ENCODE measurements at places on chromosomes 12 and 14. TPM values are rescaled to one million over a fixed set of nuclear protein-coding genes. Genes with fewer than 3 reads are reported as not detected.

Gene ACOT2
- total RNA-seq, result 19.3 TPM

Gene MYL2
- total RNA-seq, result not detected

Gene VSIG10
- 13.3 TPM for total RNA-seq

Gene P2RX7
- total RNA-seq, result 2.3 TPM

Gene EPYC
- not detected for total RNA-seq

Gene POU6F1
- total RNA-seq, result 12.4 TPM

Gene ACOT6
- total RNA-seq, result not detected

Gene RESF1
- 60.7 TPM for total RNA-seq

Gene HNRNPA1
- total RNA-seq, result 451 TPM

Gene NRL
- total RNA-seq, result 1.5 TPM

Gene SMCO2
- not detected for total RNA-seq

Gene BDKRB2
- 0.45 TPM for total RNA-seq

Gene OTOGL
- total RNA-seq, result 1.4 TPM

Gene PLD4
- total RNA-seq, result 3.9 TPM

Gene HOXC4
- total RNA-seq, result not detected

Gene ABCB9
- total RNA-seq, result 19.1 TPM

Gene PLA2G1B
- 0.64 TPM for total RNA-seq

Gene HOTAIR
- total RNA-seq, result not detected

Gene TULP3
- total RNA-seq, result 14.6 TPM

Gene PTGR2
- total RNA-seq, result 8.8 TPM

Gene POTEM
- not detected for total RNA-seq

Gene ZDHHC22
- total RNA-seq, result 9.8 TPM

Gene AHNAK2
- 10.6 TPM for total RNA-seq

Gene CLEC6A
- total RNA-seq, result not detected

Gene DIO3
- total RNA-seq, result 6.1 TPM

Gene TRPV4
- 0.27 TPM for total RNA-seq

Gene DHRS1
- total RNA-seq, result 7.9 TPM

Gene PRH2
- 0.64 TPM for total RNA-seq

Gene COCH
- total RNA-seq, result 25.3 TPM

Gene KIF26A
- total RNA-seq, result 4.5 TPM

Gene HHIPL1
- total RNA-seq, result 4.3 TPM

Gene ANKS1B
- 331 TPM for total RNA-seq

Gene ACOT4
- 0.45 TPM for total RNA-seq

Gene OR6C1
- not detected for total RNA-seq

Gene CIDEB
- total RNA-seq, result 5.8 TPM

Gene LMNTD1
- total RNA-seq, result 1.1 TPM

Gene NDUFA9
- total RNA-seq, result 42.4 TPM

Gene A2M
- total RNA-seq, result 61.8 TPM

Gene KRT85
- not detected for total RNA-seq

Gene MAGOHB
- total RNA-seq, result 28.9 TPM

Gene TPH2
- 1.00 TPM for total RNA-seq

Data from cerebellum (tissue), 4 donors.